ENCODE measurements at places on chromosomes 2 and 18.

DNA sequence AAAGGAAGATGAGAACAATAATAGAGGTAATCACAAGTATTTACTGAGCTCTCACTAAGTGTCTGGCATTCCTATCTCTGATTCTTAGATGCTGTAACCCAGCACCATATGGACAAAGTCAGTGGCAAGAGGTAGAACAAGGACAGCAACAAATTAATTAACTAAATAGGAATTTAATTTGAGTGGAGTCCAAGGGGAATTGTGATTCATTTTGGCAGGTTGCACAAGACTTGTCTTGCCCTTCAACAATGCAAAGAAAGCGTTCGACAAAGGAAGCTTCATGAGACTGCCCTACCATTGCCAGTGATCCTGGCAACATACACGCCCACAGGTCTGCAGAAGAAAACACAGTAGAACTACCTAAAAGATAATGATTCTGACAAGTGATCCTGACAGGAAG lies 221.6 kb downstream of the RBM43 start:
- no peak for DNase-seq

DNA sequence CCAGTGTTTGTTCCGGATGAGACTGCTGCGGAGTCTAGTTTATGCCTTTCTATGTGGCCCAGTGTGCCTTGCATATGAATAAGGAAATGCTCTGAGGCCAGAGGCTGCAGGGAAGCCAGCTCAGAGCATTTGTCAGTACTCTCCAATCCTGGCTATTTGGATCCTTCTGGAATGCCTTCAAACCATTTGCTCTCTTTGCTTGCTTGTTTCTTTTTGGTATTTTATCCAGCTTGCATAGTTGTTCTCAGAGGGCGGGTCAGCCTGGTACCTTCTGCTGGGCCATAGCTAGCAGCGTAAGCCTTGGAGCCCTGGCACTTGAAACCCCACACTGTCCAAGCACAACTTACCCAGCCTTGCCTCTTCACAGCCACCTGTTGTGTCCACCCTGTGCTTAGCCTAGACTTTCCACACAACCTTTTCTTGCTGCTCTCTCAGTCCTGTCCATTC lies 20.5 kb downstream of the CENPO start:
- DNase-seq: no peak

- no peak for DNase-seq
These were observed 214.1 kb downstream of the C1D start for GRCh38 chr2:67848551-67849285.

- DNase-seq: no peak
These were observed 48.3 kb downstream of the TTC21B start for GRCh38 chr2:165905269-165905668.

GRCh38 chr2:199779589-199779988 lies 71.4 kb downstream of the FTCDNL1 start:
- DNase-seq: no peak

DNA sequence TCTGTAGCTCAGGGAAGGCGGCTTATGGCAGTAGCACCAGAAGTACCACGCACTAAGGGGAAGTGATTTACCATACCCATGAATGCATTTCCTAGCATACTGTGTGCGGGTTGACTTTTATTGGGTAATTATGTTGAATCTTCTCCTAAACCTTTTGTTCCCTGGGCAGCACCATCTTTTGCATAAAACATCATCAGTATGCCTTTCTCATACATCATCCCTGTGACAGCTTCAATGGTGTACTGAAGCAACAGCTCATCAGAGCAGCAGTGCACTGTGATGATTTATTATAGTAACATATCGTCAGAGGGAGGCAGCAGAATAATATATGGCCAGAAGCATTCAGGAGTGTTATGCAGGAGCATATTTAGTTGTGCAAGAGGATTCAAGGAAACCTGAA lies 204.9 kb downstream of the CDH7 start:
- no peak for DNase-seq

- no peak for DNase-seq
These were observed 17.3 kb downstream of the KLHL29 start for GRCh38 chr2:23402205-23402740.

- DNase-seq: no peak
These were observed 190.2 kb downstream of the EIPR1 start for GRCh38 chr2:3187467-3187866.

DNA sequence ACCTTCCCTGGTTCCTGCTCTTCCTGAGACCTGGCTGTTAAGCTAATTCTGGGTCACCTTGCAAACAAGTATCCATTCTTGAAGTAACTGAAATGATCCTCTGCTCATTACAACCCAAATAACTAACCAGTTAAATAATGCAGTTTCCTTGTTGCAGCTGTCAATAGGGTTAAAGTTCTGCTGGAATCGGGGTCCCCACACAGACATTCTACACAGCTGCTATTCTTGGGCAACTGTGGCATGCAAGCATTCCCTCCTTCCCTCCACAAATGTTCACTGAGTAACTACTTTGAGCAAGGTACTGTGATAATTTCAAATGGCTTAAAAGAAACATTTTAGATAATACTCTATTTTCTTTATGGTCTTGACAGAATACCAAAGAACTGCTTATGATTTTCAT lies 17.1 kb downstream of the RBKS start:
- no peak for DNase-seq

GRCh38 chr2:65294701-65295100 lies 67.1 kb downstream of the ACTR2 start:
- peak; percentile 25 for DNase-seq

DNA sequence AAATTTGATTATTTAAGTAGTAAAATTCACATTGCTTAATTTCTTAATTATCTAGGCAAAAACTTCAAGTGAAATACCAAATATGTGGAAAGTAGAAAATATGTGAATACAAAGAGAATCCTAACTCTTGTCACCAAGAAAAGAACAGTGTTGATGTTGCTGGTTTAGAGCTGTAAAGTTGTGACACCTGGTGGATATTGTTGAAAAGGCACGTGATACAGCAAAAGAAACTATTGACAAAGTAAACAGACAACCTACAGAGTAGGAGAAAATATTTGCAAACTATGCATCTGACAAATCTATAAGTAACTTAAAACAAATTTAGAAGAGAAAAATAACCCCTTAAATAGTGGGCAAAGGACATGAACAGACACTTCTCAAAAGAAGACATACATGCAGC lies 25.6 kb upstream of the ZC3H15 start:
- peak; percentile 68 for DNase-seq

DNA sequence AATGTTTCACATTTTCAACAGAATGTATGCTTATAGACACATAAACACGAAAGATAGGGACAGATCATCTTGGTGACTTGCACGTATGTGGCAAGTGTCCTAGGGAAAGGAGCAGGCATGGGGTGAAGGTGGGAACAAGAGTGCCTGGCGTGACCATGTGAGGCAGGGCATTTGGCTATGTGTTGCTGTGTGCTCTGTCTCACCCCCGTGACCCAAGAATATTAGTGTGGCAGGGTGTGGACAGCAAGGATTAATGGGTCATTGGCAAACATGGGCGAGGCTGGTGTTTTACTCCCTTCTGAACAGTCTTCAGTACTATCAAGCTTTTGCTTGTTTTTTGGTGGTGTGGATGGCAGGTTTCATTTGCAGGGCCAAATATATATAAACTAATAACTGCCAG lies 1.3 kb upstream of the VWA3B start:
- DNase-seq: no peak

GRCh38 chr2:173323371-173323770 lies 31.3 kb upstream of the CDCA7 start:
- no peak for DNase-seq

DNA sequence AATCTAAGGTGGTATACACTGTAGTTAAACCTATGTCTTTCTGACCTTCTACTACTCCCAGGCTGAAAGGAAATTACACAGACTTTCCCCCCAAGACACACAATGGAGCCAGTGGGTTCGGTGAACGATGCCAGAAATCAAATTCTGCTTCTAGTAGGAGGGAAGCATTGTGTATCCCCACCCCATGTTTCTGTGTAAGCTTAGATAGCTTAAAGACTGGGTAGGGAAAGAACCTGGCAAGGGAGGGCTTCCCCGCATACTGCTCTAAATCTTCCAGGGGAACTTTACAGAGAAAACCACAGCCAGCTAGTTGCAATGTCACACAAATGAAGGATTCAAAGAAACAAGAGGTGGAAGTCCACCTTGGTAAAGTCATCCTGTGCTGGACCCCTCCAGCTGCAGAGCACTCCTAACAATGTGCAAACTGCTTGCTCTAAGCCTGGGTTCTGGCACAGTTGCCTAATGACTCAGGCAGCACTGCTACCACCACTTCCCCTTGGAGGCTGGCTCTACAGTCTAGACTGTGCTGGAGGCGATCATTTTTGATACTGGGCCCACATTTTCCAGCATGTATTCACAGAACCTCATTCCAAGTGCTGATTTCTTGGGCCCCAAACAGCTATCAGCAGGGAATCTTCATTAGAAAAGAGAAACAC lies 47.5 kb downstream of the TRIB2 start:
- peak; percentile 4 for DNase-seq

GRCh38 chr18:27838225-27838624 lies 338.7 kb downstream of the CDH2 start:
- DNase-seq: no peak

DNA sequence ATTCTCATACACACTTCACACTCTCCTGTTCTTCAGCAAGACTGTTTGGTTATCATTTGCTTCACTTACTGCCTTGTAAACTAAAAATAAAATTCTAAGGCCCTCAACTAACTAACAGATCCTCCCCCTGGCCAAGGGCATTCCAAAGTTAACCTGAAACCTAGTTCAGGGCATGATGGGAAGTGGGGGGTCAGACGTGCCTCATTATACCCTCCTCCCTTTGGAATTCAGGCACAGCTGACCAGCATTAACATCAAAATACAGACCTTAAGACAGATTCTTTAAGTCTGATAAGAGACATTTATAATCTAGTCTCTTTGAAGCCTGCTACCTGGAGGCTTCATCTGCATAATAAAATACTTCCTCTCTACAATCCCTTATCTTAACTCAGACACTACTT lies 221.0 kb downstream of the NOL4 start:
- no peak for DNase-seq

DNA sequence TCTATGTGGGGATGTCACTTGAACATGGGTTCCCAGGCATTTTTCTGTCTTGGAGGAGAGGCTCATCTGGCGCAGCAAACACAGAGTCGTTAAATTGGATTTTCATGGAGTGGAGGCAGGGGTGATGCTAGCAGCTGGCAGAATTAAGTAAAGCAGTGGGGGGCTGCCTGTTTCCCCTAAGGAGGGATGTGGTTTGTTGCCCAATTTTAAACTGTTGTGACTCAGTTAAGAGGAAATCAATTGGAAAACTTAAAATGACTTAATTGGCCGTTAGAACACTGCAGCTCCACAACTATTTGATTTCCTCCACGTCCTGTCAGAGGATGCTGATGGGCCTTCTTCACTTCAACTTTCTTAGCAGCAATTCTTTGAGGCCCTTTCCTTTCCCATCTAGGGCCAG lies 354.1 kb upstream of the ATP5MC3 start:
- DNase-seq: peak; percentile 42

DNA sequence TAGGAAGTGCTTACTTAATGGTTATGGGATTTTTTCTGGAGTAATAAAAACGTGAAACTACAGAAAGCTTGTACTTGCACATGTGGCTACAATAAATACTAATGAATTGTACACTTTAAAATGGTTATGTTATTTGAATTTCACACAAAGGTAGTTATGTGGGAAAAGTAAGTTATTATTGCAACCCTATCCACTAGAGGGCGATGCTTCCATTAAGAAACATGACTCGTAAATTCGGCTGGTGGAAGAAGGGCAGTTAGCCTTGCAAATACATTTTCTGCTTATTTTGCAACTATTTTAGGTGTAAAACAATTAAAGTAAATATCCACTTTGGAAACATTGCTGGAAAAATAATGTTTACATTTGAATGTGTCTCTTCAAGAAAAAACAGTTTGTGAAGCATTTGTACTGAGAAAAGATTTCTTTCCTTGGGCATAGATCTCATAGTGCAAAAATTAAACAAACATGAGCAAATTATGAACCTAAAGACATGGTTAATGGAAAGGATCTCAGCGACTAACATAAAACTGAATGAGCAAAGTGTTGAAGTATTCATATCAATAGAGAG lies 68.1 kb upstream of the CSRNP3 start:
- peak; percentile 88 for DNase-seq

DNA sequence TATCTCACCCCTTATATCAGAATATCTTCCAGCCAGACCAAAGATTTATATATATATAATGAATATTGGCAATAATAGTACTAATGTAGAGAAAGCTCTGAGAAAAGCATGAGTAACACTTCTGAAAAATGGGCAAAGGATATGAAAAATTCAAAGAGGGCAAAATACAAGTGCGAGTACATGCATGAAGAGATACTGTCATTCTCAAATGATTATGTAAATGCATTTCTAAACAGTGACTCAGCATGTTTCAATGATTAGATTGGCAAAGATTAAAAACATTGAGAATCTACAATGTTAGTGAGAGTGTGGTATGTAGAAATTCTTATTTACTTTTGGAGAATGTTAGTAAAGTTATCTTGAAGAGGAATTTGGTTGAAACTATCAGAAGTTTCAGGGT lies 118.3 kb upstream of the NEDD4L start:
- peak; percentile 26 for DNase-seq

DNA sequence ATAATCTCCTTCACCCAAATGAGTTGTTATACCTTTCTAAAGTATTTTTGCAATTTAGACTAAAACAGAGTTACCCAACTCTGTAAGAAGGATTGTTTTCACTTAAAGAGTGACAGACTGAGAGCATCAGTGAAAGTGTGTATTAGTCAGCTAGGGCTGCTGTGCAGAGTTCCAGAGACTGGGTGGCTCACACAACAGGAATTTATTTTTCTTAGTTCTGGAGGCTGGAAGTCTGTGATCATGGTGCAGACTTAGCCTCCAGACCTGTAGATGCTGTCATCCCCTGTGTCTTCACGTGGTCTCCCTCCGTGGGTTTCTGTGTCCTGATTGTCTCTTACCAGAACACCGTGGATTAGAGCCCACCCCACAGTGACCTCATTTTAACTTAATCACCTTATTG lies 40.0 kb downstream of the BCL2L11 start:
- DNase-seq: no peak

DNA sequence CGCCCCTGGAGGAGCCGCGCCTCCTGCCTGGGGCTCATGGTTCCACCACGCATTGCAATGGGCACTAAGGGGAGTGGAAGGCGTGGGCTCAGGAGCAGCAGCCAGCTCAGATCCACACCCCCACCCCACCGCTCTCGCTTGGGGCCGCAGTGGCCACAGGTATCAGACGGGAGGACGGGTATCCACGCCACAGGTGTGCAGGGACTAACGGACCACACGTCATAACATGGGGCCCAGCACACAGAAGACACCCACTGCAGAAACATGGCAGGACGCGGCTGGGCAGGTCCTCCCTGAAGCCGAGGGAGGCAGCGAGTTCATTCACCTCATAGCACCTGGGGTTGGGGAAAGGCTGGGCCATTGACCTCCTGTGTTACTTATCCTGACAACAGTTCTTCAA lies 13.0 kb downstream of the HDAC4 start:
- DNase-seq: no peak

- DNase-seq: no peak
These were observed 412.1 kb upstream of the TRIB2 start for GRCh38 chr2:12304564-12305171.

DNA sequence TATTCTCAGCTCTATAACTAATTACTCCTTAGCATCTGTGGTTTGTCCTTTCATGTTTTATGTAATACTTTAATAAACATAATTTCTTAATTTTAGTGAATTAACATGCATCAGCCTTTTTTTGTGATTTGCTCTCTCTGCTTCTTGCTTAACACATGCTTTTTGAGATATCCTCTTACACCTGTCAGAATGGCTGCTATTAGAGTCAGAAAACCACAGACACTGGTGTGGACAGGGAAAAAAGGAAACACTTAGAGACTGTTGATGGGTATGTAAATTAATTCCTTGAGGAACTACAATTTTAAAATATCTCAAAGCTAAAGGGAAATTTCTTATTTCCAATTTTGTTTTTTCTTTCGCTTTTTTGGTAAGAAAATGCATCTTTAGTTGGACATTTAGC lies 549.0 kb downstream of the ZNF804A start:
- no peak for DNase-seq

Data from hematopoietic multipotent progenitor cell treated with erythropoietin and hydrocortisone succinate and interleukin-3 and kit ligand, for 4 days (in vitro differentiated cells).